D721Med (cell line): ENCODE measurements at places on chromosomes 3 and 15.

DNA sequence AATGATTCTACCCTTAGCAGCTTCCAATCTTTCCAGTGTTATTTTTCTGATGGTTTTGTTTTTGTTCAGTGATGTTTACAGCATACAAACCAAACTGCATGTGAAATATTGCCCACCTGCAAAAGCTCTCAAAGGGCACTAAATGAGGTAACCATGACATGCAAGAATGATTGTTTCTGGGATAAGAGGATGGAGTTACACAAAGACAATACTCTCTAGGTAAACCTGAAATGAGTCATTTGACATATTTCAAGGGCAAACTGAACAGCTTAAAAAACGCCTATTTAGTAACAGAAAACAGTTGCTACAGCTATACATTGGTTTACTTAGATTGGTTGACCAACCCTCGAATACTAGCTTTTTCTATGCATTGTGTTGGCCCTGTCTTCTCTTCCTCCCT is 481.7 kb downstream of the ZPLD1 start:
- no peak for DNase-seq

DNA sequence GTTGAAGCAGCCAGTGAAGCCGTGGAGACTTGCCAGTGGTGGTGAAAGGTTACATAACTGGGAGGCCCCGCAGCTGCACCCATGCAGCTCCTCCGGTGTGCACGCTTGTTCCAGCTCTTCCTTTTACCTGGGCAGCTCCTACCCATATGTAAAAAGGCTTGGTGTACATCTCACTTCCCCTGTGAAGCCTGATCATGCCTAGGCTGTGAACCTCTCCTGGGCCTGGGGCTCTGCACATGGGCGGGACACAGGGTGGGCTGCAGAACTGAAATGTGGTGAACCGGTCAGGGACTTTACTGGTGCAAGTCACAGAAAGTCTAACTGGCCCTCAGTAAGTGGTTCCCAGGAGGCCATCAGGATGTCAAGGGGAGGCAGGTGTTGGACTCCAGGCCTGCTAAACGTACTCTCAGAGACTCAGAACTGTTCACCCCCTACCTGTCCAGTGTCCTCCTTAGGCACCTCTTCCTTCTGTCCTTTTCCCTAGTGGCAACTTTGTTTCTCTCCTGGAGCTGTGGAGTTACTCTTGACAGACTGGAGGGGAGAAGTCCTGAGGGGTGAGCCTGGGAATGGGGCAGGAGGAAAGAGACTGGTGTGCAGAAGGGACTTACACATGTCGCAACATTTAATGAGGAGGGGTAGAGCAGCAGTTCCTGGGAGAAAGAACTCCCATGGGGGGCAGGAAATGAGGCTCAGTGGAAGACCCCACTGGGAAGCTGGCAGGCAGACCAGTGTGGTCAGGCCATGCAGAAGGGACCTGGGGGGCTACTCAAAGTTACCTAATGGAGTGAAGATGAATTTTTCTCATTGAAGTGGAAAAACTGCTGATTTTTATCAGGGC is 148.1 kb downstream of the EEFSEC start:
- no peak for DNase-seq

DNA sequence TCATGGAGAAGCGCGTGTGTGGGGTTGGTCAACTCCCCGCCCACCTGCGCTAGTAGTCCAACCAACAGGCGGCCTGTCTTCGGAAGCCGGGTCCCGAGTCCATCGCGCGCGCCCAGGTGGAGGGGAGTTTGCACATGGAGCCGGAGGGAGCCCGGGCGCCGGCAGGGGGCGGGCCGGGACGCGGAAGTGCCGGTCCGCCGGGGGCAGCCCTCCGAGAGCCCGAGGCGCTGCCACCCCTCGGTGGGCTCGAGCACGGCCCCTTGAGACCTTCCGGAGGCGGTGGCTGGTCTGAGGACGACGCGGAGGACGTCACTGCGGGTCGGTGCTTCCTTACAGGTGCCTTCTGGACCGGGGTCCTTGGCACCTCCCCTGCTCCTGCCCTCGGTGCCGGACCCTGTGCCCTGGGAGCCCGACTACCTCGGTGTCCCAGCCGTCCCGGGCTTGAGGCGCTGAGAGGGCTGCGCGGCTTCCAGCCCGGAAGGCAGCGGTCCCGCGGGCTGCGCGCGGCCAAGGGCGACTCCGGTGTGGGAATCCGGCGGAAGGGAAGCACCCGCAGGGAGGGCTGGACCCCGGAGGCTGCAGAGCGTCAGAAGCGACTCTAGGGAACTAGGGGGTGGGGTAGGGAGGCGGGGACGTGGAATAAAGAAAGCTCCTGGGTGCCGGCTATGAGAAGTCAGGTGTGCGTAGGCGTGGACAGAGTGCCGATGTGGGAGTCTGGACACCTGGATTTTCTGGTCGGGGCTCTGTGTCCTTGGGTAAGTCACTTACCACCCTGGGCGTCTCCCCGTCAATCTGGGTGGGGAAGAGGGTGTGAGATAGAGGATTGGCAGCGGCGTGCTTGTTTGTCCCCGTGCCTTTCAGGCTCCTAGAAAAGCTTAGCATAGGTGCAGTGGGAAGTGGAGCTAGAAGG is 212.3 kb downstream of the FGF12 start:
- peak; percentile 19 for DNase-seq

DNA sequence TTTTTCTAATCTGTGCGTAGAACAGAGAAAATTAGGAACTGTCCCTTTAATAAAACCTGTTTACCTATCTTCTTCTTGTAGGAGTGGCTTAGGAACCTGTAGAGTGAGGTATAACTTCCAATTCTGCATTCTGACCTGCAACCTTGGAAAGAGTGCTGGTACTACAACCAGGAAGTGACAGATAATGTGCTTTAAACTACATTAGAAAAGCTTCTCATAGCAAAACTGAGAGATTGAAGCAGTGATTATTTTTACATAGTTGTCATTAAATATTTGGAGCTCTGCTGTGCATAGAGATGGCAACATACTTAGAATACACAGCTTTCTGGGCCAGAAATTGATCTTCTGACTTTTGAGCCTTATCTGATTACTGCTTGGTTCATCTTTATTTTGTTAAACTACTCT is 50.4 kb upstream of the ZDHHC23 start:
- no peak for DNase-seq

GRCh38 chr3:141387516-141387915 is 19.2 kb downstream of the ZBTB38 start:
- DNase-seq, result no peak

GRCh38 chr3:179775416-179776122 is 122.7 kb downstream of the USP13 start:
- no peak for DNase-seq

- DNase-seq, result no peak
Observed at GRCh38 chr15:29448320-29448719, 178.7 kb upstream of the NSMCE3 start.
